ELF-1 (cell line): ENCODE measurements at places on chromosomes 3 and 15.
A peak's percentile ranks its signal among the peaks of the same experiment; 100 is the strongest.

DNA sequence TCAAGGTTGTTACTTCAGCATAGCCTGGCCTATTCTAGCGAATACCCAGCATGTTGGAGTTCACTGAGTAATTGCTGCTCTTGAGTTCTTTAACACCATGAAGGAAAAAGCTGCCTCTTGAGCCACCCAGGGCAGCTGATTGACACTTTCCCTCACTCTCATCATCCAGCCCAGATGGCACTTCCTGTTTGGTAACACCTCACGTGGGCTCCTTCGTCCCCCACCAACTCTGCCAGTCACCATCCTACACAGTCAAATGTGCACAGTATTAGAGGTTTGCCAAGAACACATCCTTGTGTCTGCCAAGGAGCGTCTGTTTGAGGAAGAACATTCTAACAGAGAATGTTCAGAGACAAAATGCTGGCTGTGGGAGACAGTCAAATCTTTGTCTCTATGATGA is 266.3 kb downstream of the RPLP1 start:
- no peak for DNase-seq

DNA sequence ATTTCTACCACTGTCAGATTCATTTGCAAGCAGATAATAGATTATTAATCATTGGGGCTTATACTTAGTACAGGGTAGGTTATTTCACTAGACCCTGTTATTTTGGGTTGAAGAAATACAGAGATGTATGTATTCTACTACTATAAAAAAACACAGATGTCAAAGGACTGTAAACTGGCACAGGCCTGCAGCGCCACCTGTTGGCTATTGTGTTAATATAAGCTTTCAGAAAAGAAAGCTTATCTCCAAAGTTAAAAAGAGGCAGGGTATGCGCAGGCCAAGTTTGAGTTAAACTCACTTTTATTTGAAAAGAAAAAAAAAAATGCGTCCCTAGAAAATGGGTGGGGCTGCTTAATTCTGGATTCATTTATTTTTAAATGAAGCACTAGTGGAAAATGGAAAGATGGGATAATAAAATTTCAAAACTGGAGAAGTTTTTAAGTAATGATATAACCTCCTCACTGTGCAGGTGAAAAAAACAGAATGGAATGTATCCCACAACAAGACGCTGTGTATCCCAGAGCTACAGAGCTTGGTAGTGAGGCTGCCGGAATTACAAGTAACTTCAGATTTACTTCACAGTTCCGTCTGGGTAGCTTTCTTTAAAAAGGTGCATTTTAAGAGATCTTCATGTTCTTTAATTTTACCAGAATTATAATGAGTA is 407.2 kb upstream of the TGFBR2 start:
- peak; percentile 49 for DNase-seq

GRCh38 chr15:59657635-59658125 is 365 bp upstream of the GTF2A2 start:
- no peak for DNase-seq

DNA sequence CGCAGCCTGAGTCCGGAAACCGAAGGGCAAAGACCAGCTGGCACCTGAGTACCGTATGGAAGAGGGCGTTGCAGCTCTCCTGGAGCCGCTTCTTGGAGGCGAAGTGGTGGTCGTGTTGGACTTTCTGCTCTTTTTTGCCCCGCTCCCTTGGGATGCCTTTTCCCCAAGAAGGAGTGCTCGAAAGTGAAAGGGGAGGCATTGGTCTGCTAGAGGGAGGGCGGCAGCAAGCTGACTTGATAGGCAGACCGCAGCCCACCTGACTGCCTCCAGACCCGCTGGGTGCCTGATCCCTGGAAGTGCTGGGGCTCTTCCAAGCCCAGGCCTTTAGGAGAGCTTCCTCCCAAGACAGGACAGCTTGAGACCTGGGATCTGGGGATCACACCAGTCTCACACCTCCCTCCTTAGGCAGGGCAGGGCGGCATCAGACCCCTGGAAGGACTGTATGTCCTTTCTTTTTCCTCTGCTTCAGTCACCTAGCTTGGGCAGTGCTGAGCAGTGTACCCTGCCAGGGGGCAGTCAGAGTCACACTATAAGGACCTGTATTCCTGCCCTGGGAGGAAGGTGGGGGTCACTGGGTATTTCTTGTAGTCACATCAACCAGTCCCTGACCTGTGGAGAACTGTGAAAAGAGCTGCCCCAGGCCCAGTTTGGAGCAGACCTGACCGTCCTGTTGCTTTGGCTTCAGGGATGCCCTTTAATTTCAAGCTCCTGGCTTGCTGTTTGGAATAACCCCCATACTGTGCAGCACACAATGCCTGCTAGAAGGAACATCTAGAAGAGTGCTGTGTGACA is 2.1 kb downstream of the ACVR2B start:
- DNase-seq: peak; percentile 84

DNA sequence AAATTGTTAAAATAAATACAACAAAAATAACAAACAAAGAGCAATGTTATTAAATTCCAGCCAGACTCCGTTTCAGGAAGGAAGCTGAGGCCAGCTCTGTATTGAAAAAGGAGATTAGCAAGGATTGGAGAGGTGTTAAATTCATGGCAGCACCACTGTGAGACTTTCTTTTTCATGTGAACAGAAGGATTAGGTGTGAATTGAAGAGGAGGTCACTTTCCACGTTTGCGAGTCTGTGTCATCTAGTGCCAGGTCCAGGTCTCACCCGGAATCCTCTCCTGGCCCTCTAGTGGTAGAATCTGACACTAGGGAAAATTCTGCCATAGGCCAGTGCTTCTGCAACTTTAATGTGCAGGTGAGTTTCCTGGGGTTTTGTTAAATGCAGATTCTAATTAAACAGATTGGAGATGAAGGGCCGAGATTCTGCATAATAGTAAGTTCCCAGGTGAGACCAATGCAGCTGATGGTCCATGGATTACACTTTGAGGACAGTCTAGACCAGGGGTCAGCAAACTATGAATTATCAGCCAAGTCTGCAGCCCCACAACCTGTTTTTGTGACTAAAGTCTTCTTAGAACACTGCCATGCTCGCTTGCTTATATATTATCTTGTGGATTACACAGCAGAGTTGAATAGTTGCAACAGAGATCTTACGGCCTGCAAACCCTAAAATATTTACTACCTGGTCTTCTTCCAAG is 9.2 kb upstream of the SLC6A1 start:
- DNase-seq: peak; percentile 40

- no peak for DNase-seq
These were observed 658.3 kb downstream of the TUSC7 start for GRCh38 chr3:117367861-117368260.

- peak; percentile 79 for DNase-seq
These were observed 3.8 kb upstream of the LMAN1L start for GRCh38 chr15:74808840-74809229.

DNA sequence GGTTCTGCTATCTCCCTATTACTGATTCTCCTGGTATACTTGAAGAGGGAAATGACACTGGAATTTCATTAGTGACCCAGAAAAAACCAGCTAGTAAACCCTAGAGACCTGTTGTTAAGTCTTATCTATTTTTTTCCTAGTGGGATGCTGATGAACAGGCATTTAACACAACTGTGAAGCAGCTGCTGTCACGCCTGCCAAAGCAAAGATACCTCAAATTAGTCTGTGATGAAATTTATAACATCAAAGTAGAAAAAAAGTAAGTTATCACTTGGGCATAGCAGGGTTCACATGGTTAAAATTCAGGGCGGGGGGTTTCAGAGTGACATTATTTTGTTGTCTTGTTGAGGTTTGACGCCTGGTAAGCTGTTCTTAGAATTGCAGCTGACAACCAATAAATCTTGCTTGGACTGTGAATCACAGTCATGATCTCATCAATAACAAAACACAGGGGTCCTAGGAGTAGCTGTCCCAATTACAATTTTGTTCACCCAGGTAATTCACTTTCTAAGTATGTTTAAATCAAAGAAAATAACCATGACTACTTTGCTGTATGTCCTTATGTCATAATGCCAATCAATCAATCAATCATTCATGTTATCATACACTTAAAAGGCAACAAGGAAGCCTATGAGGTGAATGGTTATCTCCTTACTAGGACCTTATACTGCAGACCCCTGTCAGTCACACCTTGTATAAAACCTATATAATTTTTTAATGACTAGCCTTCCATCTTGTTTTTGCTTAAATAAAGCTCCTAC is 4.6 kb downstream of the SRP14 start:
- no peak for DNase-seq

DNA sequence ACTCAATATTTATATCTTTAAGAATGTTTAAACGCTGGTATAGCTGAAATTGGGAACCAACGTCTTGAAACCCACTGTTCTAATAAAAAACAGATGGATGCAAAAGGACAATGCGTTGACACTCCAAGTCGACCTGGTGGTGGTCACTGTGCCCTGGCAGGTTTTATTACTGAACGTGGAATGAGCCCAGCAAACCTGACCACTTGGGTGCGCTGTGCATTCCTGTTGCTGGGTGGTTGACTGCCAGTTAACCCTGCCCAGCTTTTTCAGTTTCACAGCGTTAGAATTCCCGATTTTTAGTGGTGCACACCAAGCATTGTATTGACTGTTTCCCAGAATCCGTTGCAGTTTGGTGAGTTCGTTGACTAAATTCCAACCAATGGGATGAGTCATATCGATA is 384.4 kb downstream of the OCA2 start:
- DNase-seq: no peak

- peak; percentile 80 for DNase-seq
These were observed 23.5 kb downstream of the DNAH1 start for GRCh38 chr3:52339612-52340011.

DNA sequence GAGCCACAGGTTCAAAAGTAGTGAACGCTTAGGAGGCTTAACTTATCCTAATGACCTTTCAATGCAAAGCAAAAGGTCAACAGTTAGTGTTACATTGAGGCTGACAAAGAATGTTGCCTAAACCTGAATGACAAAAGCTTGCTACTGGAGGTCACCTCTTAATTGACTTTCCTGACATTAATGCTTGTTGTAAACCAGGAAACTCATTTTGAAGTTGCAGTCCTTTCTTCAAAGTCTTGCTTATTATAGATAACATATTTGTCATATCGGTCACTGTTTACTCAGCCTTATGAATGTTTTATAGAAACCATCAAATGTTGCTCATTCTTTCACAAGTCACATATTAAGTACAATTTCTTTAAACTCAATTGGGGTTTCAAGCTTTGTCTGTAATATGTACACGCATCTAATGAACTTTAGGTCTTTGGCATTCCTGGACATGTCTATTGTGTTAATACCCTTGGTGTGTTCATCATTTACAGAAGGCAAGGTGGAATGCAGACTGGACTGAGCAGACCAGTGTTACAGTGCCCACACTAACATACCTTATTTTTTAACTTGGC is 488.2 kb upstream of the NECTIN3 start:
- peak; percentile 30 for DNase-seq

DNA sequence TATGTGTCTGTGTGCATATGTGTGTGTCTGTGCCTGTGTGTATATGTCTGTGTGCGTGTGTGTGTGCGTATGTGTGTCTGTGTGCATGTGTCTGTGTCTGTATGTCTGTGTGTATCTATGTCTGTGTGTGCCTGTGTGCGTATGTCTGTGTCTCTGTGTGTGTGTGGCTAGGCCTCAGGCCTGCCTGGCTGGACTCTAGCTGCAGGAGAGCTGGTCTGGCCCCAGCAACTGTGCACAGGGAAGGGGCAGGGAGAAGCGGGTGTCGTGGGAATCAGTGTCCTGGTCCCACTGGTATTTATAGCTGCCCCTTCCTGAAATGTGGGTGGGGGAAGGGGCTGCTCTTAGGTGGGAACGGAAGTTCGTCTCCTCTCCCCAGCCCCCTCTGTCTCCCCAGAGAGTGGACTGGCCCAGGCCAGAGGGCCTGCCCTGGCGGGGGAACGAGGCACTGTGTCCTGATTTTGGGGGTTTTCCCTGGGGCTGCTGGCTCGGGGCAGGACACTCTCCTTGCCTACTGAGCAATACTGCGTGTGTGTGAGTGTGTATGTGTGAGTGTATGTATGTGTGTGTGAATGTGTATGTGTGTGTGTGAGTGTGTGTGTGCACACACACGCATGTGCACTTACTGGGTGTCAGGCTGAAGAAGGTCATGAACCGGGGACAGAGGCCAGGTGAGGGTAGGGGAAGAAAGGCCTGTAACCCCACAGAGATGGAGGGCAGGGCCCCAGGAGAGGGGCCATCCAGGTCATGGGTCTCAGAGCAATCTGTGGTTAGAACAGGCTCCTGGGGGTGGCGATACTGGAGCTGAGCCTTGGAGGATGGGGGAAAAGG is 6.6 kb downstream of the CSPG4 start:
- DNase-seq: no peak

DNA sequence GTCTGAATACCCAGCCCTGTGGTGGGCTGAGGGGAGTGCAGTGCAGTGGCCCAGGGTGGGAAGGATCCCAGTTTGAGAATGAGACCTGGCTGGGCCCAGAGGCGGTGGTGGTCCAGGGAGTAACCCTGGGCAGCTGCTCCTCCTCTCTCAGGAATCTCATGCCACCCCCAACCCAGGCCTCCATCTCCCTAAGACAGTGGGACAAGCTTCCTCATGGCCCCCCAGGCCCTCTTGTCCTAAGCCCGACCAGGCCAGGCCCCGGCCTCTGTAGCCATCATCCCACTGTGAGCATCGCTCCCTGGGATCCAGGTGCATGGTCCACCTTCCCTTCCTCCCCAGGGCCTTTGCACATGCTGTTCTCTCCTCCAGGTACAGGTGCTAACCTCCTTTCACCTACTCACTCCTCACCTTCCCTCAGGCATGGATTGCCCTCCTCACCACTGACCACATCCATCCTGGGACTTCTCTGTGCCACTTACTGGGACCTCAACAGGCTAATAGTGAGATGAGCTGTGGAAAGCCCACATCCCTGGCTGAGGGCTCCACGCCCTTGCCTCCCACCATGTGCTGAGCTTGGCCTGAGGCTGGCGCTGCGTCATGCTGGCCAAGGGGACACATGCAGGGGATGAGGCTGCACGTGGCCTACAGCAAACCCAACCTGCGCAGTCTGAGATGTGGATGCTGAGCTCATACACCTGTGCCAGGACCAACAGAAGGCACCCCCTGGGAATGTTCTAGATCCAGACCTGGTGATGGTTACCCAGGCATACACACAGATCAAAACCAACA is 9.9 kb downstream of the CHDH start:
- no peak for DNase-seq
